Fibroblast of skin of scalp (primary cell): ENCODE measurements at places on chromosomes 12 and 14.
A peak's percentile ranks its signal among the peaks of the same experiment; 100 is the strongest.

- no peak for DNase-seq
Measured at GRCh38 chr14:82779301-82779700, 1245.6 kb upstream of the SEL1L start.

GRCh38 chr12:64389154-64389553 is 1.4 kb downstream of the C12orf56 start:
- DNase-seq: no peak

DNA sequence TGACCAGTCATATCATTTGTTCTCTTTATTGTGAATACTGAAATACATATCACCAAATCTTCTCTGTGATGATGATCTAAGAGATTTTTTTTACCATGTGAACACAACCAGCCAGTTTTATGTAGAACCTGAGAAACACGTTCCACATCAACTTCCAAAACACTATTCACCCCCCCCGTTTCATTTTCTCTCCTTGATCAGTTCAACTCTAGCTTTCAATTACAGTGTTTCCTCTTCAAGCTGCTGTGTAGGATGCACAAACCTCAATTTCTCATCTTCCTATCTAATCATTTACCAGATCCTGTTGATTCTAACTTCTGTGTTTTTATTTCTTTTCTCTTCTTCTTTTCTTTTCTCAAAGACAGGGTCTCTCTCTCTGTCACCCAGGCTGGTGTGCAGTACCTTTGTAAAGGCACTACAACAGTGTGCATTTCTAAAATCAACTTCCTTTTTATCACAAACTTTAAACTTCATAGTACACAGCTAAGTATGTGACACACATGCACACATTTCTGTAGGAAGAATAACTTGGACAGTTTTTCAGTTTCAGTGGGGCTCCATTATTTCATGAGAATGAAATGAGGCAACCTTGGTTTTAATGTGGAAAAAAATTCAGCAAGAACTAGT is 149.9 kb upstream of the FBXO33 start:
- no peak for DNase-seq

DNA sequence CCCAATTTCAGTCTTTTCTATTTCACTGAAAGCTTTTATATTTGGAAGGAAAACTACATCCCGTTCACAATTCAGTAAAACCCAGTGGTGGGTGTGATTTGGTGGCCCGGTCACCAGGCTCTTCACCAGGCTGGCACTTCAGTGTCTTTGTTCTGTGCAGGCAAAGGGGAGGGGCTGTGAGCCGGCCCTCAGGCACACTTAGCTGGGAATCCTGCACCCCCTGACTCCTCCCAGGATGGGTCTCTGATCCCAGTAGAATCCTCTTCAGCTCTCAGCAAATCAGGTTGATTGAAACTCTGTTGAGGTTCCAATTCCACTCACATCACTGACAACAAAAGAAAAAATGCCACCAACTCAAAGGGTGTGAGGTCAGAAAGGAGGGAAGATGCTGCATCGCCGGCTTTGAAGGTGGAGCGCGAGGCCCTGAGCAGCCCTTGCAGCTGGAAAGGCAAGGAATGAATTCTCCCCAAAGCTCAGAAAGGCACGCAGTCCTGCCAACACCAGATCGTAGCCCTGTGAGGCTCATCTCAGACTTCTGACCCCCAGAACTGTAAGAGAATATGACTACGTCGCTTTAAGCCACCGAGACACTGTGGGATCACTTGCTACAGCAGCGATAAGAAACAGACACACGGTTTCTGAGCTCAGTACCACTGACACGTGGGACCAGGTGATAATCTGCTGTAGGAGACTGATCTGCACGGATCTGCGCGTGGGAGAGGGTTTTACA is 166.6 kb downstream of the PIWIL1 start:
- DNase-seq: no peak

- peak; percentile 71 for DNase-seq
Measured at GRCh38 chr12:89225808-89226411, 126.4 kb downstream of the DUSP6 start.

DNA sequence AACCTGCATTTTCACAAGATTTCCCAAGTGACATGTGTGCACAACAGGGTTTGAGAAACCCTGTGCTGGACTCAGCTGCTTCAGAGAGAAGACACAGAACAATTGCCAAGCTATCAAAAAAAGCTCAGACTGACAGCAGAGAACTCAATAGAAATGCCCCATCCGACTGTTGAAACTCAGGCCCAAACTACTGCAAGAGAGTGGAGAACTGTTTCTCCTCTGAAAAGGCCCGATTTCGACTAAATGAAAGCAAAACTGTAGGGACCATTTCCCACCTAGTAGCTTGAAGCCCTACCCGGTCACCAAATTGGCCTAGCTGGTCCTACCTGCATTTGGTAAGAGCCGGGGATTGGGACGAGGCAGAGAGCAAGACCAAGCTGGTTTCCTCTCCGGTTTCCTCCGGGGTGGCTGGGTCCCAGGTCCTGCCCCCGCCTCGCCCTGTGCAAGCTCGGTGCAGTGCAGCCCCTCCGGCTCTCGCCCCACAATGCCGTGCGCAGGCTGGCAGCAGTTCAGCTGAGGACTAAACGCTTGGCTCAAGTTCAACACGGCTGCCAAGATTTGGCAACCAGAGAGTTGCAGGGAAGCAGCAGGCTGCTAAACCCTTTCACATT is 1180.6 kb downstream of the VRK1 start:
- peak; percentile 63 for DNase-seq

DNA sequence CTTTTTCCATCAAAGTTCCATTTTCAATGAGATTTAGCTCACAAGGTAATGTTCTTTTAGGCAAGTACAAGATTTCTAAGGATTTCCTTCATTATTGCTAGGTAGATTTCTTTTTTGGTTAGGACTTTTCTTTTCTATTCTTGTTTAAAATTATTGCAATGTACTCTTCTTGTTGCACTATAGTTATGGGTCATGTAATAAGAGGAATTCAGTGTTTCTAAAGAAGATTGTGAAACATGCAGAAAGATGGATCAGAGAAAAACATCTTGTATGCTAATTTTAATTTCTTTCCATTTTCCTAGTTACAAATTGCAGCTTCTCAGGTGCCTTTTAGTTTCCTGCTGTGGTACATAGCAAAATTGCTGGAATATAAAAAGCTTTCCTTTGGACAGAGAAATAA is 56.1 kb downstream of the BTG1 start:
- DNase-seq: no peak

- DNase-seq: no peak
Measured at GRCh38 chr12:1220127-1221092, 229.4 kb downstream of the ERC1 start.

DNA sequence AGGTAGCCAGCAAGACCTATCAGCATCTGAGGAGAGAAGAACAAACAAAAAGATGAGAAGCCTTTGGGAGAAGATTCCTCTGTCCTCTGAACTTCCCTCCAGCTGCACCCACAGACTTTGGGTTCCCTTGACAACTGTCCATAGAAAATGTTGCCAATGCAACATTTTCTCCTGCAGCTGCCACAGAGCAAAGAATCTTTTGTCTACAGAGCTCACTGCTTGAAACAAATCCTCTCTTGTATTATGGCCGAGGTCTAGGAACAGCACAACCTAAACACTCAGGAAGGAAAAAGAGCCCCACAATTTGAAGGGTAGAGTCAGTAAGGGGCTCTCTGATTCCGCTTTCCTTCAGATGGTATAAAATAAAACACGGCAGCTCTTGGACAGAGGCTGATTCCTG is 14.3 kb downstream of the POMT2 start:
- no peak for DNase-seq

DNA sequence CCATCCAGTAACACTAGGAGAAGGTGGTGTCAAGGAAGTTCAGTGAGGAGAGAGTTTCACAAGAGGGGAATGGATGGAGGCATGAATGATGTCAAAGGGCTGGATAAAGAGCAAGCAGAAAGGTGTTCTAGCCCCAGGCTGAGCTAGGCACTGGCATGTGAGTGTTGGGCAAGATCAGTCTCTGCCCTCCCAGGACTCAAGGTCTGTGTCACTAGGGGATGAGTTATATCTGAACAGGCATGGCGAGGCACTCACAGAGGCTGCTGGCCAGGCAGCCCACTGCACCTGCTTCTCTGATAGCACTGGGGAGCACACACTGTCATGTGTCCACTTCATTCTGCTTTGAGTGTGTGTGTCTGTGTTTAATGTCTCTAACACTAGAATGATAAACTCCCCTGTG is 903.8 kb downstream of the BCL11B start:
- no peak for DNase-seq

GRCh38 chr12:60494244-60494643 is 898.4 kb downstream of the SLC16A7 start:
- peak; percentile 67 for DNase-seq

GRCh38 chr12:100337727-100338126 is 19.1 kb upstream of the SLC17A8 start:
- no peak for DNase-seq

- no peak for DNase-seq
Measured at GRCh38 chr12:71693126-71693525, 7.2 kb downstream of the TMEM19 start.
